ENCODE measurements at places on chromosomes 6 and 20.
A peak's percentile ranks its signal among the peaks of the same experiment; 100 is the strongest.

GRCh38 chr6:26502626-26503025 is 2.5 kb downstream of the BTN1A1 start:
- no peak for DNase-seq

GRCh38 chr6:42075159-42075838 is 25.0 kb downstream of the TAF8 start:
- DNase-seq: peak; percentile 50

DNA sequence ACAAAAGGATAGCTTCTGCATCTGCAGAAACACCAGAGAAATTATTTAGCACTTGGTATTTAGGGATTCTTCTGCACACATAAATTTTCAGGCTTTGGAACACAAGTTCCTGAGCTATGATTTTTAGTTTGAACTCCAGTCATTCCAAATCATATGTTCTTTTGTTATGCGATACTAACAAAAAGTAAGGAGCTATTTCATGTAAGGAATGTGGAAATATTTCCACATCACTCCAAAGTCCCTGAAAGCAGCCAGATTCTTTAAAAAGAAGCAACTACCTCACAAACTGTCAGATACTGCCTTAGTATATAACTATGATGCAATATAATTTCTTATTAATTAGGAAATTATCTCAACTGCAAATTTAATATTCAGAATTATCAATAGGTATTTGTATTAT is 106.9 kb downstream of the RNGTT start:
- no peak for DNase-seq

- no peak for DNase-seq
These were observed 25.2 kb downstream of the UST start for GRCh38 chr6:148771896-148772554.

- no peak for DNase-seq
These were observed 18.5 kb downstream of the RAE1 start for GRCh38 chr20:57369596-57369995.
